ENCODE measurements at places on chromosomes 1 and 21.

DNA sequence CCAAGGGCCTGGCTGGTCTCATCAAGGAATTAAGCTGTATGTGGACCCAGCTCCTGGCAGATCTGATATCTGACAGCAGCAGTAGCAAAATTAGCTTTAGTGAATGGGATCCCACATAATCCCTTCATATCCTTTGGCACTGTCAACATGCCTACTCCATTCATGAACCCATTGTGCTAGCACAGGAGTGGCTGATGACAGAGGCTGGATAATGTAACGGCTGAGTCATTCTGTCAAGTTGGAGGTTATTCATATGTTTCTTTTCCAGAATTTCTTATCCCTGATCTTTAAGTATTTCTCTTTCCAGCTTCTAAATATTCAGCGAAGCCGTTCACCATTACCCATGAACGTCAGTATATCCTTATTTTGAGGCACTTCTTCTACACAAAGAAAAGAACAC is 84.3 kb downstream of the EXTL2 start:
- DNase-seq = no peak

DNA sequence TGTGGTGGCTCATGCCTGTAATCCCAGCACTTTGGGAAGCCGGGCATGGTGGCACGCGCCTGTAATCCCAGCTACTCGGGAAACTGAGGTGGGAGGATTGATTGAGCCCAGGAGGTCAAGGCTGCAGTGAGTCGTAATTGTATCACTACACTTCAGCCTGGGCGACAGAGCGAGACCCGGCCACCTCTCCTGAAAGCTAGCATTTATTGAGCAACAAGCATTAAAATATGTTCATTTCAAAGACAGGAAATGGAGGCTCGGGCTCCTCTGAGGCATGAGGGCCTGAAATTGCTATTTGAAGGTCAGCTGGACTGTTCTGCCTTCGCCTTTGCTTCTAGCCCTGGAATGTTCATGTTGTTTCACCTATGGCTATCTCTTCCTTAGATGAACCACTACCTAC is 34.5 kb downstream of the SPATA21 start:
- DNase-seq = no peak

GRCh38 chr1:27525296-27526272 is 35.6 kb upstream of the WASF2 start:
- DNase-seq = no peak

DNA sequence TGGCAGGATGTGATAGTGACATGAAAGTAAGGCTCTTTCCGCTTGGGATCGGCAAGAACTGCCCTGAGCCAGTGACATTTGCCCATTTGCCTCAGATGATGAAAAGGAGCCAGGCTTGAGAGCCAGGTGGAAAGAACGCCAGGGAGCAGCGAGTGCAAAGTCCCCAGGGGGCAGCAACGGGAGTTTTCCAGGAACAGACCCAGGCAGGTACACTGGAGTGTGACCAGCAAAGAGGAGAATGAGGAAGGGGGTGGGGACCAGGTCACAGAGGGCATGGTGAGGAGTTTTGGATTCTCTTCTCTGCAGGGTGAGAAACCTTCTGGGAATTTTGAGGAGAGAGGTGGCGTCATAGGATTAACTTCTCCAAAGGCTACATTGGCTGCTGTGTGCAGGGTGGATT is 10.8 kb upstream of the ETS2 start:
- DNase-seq = no peak

- no peak for DNase-seq
Observed at GRCh38 chr1:76379506-76379905, 305.0 kb downstream of the ST6GALNAC3 start.

GRCh38 chr1:202349206-202349928 is 868 bp downstream of the PPP1R12B start:
- no peak for DNase-seq

- DNase-seq = no peak
Observed at GRCh38 chr1:214029796-214030195, 42.0 kb downstream of the PROX1 start.

DNA sequence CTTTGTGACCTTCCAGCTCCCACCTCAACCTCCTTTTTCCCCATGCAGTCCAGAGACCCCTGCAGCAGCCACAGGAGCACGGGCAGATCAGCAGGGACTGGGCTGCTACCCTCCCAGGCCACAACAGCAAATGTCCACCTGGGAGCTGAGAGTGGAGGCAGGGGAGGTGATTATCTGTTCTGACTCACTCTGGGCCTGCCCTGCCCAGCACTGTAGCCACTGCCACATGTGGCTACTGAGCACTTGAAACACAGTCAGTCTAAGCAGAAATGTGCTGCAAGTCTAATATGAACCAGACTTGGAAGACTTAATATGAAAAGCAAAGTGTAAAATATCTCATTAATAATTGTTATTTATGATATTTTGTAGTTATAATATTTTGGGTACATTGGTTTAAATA is 148.9 kb upstream of the VANGL1 start:
- no peak for DNase-seq

Measured in stimulated activated CD8-positive, alpha-beta memory T cell treated with anti-CD3 and anti-CD28 coated beads, Interleukin-2, amount 100 ng/mL, for 1 hour (primary cell).